ENCODE measurements at places on chromosomes 5 and 9.

DNA sequence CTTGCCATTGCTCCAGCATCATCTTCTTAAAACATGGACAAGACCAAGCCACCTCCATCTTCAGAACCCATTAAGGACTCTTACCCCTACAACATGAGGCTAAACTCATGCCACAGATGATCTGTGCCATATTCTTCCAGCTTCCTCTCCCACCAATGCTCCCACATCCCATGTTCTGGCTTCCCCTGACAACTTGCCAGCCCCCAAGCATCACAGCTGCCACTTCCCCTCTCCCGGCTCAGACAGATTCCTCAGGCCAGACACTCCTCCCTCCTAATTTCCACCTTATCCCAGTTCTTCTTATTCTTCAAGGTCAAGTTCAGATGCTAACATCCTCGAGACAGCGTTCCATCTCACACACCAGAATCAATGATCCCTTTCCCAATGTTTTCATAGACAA, 57.8 kb downstream of the ANKH start:
- no peak for DNase-seq

- peak; percentile 57 for DNase-seq
These were observed 110.6 kb upstream of the FER start for GRCh38 chr5:108637134-108637533.

- no peak for DNase-seq
These were observed 29.3 kb upstream of the CRB2 start for GRCh38 chr9:123326662-123327093.

- DNase-seq, result no peak
These were observed 52.2 kb downstream of the NXNL2 start for GRCh38 chr9:88587182-88587581.

- DNase-seq, result peak; percentile 96
These were observed 171.3 kb downstream of the GDNF start for GRCh38 chr5:37668524-37669047.

GRCh38 chr9:37949576-37949975, 45.6 kb upstream of the SLC25A51 start:
- DNase-seq, result no peak

GRCh38 chr5:5364932-5365331, 57.5 kb upstream of the ICE1 start:
- no peak for DNase-seq

GRCh38 chr9:103730866-103731265, 363.2 kb upstream of the SMC2 start:
- DNase-seq, result no peak

GRCh38 chr5:96994493-96994892, 58.6 kb downstream of the LNPEP start:
- DNase-seq, result no peak

- DNase-seq, result no peak
These were observed 17.9 kb upstream of the TRIO start for GRCh38 chr5:14125262-14125661.

DNA sequence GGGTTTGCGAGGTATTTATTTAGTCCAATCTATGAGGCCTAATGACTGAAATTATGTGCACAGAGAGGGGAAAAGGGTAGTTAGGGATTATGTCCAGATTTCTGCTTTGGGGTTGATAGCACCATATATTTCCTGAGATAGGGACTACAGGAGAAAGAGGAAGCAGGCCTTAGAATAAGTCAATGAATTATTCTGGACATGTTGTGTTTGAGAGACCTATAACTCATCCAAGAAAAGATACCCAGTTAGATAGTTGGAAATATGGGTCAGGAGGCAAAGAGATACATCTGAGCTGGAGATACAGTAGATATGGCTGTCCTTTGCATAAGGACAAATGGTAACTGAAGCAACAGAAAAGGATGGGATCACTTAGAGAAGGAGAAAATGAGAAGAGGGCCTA, 53.1 kb downstream of the NR3C1 start:
- DNase-seq, result no peak

GRCh38 chr5:107783551-107783950, 112.8 kb upstream of the EFNA5 start:
- DNase-seq, result peak; percentile 10

DNA sequence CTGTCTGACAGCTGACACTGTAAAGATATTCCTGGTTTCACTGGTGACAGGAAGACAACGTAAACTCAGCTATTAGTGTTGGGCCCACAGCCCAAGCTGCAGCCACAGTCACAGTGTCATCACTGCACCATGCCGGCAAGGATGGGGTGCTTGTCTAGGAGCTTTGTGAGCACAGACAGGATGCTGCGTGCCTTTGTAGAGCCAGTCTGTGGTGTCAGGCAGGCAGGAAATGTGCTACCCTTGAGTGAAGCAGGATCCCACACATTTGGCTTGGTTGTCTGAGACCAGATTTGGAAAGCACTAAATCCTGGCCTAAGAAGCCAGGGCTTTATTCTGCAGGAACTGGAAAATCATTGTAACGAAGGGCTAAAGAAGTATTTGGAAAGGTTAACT, 121.6 kb upstream of the ADAMTS16 start:
- DNase-seq, result no peak

DNA sequence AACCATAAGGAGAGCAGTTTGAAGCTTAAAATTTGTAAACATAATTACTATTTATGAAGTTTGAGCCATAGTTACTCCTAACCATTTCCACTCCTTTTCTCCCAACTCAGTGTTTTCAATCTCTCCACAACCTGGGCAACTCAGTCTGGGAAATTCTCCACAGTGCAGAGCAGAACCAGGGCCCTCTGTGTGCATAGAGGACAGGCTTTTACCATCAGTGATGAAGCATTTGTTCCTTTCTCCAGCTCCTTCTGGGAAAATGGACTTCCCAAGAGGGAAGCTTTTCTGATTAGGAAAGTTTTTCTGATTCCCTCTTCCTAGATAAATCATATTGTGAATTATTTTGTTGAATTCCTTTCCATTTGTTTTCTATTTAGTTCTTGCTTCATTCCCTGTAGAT, 132.3 kb upstream of the MPDZ start:
- no peak for DNase-seq

GRCh38 chr5:168851902-168852321, 272.7 kb upstream of the PANK3 start:
- peak; percentile 68 for DNase-seq

DNA sequence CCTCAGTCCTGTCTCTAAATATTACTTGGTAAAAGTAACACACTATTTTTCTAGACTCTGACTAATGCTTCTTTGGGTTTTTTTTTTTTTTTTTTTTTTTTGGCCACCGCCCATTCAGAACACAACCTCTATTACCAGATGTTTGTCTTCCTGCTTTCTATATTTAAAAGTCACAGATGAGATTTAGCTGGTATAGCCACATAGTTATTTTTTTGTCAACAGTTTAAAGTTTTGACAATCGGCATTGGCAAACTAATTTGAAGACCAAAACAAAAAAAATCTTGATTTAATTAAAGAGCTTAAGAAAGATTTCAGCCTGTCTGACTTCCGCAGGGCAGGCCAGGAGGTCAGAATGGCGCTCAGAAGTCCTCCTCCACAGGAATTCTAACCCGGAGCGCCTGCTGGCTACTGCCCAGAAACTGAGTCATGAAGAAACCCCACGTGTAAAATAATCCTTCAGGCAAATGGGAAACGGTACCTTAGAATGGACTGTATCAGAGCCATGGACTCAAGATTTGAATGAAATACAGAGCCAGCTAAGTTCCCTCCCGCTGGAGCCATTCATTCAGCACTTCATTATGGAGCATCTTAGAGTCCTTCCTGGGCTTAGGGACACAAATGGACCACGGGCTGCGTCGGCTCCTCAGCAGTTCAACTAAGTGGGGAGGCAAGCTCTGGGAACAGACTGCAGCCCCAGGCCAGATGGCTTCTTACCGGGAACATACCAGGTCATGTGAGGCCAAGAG, 55.6 kb downstream of the PTPDC1 start:
- peak; percentile 98 for DNase-seq

DNA sequence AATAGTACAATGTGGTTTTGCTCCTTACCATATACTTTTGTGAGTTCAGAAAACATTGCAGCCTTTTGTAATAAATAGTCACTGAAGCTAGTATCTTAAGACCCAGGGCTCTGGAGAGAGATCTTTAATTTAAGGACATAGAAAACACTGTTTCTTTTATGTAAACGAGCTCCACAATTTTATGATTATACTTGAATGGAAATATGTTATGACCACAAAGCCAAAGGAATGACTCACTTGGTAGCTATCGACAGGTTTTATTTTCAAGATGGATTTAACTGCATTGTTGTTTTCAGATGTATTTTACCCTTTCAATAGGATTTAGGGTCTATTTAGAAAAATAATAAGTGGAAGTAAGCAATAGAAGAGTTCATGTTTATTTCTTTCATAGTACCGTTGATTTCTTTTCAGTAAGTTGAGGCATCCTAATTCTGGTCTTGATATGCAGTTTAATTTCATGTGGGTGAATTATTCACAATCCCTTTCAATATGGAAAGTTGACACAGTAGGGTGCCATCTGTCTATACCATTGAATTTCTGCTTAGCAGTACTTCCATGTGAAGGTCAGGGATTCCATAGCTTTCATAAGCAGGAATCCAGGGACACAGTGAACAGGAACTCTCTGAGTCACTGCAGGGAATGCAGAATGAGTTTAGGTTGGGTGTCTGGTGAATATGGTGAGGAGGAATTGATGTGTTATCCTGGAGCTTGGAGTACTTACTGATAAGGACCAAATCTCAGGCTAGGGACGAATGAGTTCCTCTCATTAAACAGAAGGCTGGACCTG, 157.6 kb downstream of the CD180 start:
- DNase-seq, result peak; percentile 69

DNA sequence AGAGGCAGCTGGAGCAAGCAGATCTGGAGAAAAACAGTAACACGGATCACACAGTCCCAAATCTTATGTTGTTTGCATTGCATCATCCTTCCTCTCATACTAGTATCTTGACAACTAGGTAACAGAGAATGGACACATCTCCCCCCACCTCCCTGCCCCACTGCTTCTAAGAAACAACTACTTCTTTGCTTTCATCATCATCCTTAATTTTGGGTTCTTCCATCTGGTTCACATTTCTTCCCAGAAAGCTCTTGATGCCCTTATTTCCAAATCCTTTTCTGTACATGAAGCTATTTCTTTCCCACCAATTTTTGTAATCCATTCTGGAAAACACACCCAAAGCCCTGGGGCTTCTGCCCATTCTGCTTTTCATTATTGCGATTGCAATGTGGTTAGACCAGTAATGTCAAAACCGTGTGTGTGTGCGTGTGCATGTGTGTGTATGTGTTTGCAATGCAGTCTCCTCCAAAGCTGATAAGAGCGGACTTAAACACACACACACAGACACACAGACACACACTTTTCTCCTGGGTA, 254.7 kb upstream of the SLC30A5 start:
- peak; percentile 2 for DNase-seq

- DNase-seq, result peak; percentile 100
These were observed 45.9 kb upstream of the PJA2 start for GRCh38 chr5:109455598-109456096.

GRCh38 chr5:79488775-79489174, 25.2 kb downstream of the HOMER1 start:
- peak; percentile 51 for DNase-seq

All from fibroblast of pulmonary artery (primary cell).